ENCODE measurements at places on chromosomes 6 and 20.

GRCh38 chr6:134951494-134952263, 1.8 kb upstream of the ALDH8A1 start:
- DNase-seq: no peak

GRCh38 chr6:106568530-106568929, 60.8 kb downstream of the RTN4IP1 start:
- no peak for DNase-seq

GRCh38 chr6:52399511-52400312, 20.4 kb upstream of the EFHC1 start:
- DNase-seq: no peak

GRCh38 chr6:97677626-97678025, 394.6 kb upstream of the MMS22L start:
- DNase-seq: no peak

- no peak for DNase-seq
These were observed 125.1 kb downstream of the ZNF217 start for GRCh38 chr20:53468587-53468986.

GRCh38 chr6:107699697-107700325, 124.3 kb downstream of the SCML4 start:
- no peak for DNase-seq

GRCh38 chr6:145529582-145529981, 205.7 kb downstream of the EPM2A start:
- no peak for DNase-seq

- DNase-seq: no peak
These were observed 17.8 kb downstream of the SLC22A1 start for GRCh38 chr6:160139420-160139851.

DNA sequence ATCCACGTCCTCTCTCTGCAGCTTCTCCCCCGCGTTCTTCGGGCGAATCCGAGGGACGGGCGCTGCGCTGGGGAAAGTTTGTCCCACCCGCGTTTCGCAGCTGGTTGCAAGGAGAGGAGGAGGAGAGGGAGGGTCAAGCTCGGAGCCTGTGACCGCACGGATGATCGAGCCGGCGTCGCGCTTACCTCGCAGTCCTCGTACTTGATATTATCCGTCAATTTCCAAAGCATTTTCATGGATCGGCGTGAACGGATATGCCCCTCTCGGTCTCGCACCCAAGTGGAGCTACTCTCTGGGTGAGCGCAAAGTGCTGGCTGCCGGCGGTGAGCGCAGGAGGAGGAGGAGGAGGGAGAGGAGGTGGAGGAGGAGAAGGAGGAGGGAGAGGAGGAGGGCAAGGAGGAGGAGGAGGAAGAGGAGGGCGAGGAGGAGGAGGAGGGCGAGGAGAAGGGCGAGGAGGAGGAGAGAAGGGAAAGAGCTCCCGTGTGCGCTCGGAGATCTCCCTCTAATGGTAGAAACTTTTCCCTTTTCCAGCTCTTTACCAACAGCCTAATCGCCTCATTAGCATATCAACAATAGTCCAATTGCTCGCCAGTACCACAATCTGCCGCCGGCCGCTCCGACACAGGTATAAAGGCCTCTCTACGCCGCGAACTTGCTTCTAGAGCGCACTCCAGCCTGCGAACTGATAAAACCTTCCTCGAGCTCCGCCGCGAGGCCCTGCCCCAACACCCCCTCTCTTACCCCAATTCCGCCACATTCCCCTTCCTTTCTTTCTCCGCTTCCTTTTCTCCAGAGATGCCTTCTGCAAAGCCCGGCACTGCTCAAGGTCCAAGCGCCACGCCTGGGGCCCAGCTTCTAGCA, at the start of gene TFAP2A:
TSS of gene TFAP2A (minus strand) at position 319 of the 861 bp plus-strand sequence. CDS start at position 236, 83 bp downstream.
- DNase-seq: no peak

DNA sequence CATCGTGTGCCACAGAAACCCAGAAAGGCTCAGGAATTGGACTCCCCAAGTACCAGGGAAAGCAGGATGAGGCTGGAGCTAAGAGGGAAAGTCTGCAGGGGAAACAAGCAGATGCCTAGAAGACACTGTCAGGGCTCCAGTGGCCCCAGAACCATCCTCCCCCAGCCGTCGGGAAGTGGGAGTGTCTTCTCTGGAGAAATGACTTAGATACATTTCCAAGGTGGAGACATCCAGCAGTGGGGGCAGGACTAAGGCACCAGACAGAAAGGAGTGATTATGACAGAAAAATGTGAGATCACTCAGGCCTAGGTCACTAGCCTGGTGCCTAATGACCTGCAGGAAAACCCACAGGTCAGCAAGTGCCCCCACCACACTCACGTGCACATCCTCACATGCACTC, 36.0 kb upstream of the VSX1 start:
- DNase-seq: no peak

DNA sequence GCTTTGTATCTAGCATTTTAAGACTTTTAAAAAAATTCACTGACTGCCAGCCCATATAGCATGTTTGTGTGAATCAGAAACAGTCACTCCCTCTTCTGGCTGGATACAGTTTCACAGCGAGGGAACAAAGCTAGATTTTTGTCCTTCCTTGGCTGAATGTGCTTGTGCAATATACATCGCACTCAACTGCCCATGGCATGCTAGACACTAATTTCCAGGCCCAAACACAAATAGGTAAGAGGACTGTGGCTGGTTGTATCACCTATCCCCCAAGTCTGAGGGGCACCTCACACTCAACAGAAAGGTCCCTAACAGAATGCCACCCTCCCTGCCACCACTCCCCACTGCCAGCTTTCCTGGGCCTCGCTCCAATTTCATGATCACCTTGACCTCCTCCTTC, 16.2 kb upstream of the BLCAP start:
- no peak for DNase-seq

GRCh38 chr6:82283771-82284410, 36.3 kb upstream of the IBTK start:
- no peak for DNase-seq

- DNase-seq: no peak
These were observed 9.6 kb upstream of the SF3B5 start for GRCh38 chr6:144104898-144105487.

GRCh38 chr6:105095139-105095538, 84.7 kb downstream of the POPDC3 start:
- no peak for DNase-seq

DNA sequence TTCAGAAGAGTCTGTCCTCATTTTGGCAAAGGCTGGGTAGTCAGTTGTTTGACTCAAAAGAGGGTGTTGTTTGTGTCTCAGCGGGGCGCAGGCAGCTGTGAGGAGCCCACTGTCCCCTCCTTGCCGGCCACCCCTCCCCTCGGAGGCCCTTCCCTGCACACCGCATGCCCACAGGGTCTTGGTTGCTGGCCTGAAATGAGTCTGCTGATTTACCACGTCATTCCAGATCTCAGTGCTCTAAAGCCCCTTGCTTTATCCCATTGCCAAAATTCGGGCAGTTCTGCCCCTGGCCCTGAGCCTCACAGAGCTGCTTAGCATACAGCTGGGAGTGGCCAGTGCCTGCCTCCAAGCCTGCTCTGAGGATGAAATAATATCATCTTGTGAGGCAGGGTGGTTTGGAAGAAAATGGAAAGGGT, 220.7 kb downstream of the UST start:
- DNase-seq: no peak

DNA sequence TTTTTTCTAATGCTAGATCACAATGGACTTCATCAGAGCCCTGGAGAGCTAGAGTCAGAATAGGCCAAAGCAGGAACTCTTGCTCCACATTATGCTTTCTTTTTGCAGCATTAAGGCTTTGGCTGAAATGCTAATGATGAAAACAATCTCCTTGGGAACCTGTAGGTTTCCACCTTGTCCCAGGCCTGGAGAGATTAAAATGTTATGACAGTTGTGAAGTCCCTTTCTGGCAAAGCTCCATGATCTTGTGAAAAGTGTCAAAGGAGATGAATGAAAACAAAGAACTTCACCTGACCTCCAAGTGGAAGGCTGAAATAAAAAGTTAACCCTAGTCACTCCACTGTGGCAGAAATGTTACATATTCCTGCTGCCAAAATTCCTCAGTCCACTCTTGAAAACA, 64.0 kb upstream of the LRRC1 start:
- DNase-seq: no peak

GRCh38 chr6:27230758-27231111, 16.8 kb upstream of the PRSS16 start:
- no peak for DNase-seq

DNA sequence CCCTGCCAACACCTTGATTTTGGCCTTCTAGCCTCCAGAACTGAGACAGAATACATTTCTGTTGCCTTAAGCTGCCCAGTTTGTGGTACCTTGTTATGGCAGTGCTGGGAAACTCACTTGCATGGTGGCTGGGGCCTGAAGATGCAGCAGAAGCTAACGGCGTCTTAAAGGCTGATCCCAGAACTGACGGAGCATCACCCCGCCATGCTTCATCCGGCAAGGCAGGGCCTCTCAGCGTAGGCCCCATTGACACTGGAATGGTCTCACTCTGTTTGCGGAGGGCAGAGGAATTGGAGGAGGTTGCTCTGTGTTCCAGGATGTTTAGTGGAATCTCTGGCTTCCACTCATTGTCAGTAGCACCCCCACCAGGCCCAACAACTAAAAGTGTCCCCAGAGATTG, 102.1 kb downstream of the JPH2 start:
- DNase-seq: no peak

DNA sequence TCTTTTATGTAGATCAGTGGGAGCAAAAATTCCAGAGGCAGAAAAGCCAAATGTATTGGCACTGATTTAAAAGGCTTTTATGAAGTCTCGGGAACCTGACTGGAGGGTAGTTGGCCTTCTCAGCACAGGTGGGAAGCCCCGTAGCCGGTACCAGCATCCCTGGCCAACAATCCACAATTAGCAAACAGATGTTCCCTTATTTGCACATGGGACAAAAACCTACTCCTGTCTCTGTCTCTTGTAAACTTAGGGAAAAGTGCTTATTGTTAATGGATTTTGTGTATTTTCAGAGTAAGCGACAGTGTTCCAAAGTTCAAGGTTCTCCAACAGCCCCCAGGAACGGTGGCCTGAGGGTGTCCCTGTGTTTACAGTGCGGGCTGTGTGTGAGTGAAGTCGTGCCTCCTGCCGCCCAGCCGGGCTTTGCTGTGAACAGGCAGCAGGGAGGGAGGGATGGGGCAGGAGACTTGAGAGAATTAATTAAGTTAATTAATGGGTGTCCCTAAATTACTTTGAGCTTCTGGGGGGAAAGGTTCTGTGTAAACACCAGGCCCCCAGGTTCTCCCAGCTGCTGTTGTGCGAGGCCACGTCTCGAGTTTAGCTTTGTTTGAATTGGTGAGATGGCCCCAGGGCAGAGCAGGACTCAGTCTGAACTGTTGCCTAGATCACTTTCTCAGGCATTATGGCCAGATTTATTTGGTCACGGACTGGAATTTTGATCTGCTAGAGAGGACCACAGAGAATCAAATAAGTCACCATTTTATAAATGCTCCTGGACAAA, 3.9 kb downstream of the SYNJ2 start:
- DNase-seq: no peak

- DNase-seq: no peak
These were observed 190.2 kb downstream of the TSHZ2 start for GRCh38 chr20:53162251-53162835.

DNA sequence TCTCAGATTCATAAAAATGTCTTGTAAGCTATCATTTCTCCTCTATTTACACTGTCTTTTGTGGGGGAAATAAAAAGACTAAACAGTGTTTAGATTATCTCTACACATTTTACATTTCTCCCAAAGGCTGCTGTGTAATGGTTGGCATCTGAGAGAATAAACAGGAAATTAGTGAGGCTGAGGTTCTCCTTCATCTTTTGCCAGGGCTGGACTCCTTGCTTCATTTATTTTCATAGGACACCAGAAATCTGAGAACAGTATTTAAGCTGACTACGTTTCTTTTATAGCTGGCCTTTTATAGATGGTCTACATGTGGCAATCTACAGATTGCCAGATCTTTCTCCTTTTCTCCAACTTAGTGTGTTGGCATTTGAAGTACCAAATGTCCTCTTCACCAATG, 41.5 kb downstream of the PLCB4 start:
- DNase-seq: no peak

DNA sequence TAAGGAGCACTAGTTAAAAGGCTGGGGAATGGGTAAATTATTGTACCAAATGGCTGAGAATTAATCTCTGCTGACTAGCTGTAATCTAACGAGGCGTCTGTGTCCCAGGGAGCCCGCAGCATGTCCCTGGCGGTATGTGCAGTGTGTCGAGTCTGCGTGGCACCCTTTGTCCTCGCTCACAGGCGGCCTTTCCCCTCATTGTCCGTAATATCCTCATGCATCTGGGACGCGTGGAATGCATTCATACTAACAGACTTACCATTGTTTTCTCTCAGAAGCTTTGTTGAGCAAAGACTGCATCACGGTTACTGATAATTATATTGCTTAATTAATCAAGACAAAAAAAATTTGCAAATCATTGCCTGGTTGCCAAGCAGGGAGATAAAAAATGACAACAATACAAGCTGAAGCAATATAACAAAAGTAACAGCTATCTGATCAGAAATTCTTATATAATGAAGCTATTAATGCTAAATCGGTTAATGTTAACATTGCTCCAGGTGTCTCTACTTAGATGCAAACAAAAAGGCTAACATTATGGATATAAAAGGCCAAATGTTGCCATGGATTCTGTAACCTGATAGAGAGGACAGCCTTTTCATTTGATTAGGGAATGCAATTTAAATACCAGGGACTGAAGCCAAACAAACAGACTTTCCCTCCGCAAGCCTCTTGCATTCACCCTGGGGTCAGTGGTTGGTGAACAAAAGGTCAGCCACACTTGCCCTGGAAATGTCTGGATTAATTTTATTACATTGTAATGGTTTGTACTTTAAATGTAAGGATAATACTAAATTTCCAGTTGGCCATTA, 124.8 kb downstream of the INSM1 start:
- no peak for DNase-seq

DNA sequence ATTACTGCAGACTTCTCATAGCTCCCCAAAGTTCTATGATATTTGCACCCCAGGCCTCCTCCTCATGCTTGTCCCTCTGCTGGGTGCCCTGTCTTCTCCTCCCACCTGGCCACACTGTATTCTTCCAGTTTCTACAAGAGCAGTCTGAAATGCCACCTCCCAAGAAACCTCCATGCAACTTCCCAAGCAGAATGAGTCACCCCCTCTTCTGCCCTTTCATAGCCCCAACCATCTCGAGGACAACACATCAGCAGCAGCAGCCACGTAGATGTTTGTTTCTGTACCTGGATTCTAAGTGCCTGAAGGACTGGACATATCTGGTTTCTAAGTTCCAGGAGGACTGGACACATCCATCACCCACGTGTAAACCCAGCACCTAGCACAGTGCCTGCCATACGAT, 6.6 kb upstream of the ULBP2 start:
- DNase-seq: no peak

DNA sequence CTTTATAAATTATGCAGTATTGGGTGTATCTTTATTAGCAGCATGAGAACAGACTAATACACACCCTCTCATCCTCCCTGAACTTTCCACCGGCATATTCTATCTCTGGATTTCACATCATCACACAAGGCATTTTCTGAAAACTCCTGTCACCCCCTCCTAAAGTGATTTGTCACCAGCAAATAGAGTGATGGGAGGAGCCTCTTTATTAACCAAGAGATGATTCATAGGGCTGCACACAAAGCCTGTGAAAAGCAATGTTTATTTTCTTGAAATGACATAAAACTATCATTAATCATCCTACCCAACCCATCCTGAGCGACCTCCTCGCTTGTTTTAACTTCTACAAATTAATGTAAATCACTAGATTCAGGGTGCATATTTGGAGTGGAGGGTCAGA, 394.7 kb upstream of the SULF2 start:
- DNase-seq: no peak

All from T-helper 22 cell (primary cell).